Epithelial cell of prostate (primary cell): ENCODE measurements at places on chromosomes 6 and 20.

GRCh38 chr6:71326611-71327010 lies 38.0 kb downstream of the OGFRL1 start:
- DNase-seq: no peak

GRCh38 chr6:165985806-165986299 lies 181.8 kb downstream of the TBXT start:
- DNase-seq: no peak

DNA sequence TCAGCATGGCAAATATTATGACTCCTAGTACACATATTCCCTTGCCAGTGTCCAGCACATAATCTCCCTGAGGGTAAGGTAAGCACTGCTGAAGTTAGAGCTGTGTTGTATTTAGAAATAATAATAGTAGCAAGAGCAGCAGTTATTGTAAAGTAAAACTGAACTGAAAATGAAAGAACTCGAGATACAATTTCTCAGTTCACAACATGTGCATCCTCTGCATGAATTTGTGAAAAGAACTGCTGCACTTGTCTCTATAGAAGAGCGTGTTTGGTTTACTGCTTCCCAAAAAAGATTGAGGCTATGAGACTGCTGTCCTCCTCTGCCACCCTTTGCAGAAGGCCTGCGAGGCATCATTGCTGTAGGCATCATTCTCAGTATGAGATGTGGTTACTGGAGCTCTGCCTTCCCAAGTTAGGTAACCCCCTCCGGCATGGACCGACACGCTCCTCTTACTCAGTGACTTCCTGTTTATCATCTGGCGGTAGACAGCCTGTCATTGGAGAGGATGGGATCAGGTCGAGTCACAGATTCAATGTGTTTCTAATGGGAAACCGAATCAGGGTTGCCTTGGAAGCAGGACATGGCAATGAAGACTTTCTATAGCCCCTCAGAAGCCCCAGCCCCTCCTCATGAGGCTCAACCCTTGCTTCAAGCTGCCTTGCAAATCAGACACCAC lies 48.1 kb downstream of the SLC24A3 start:
- DNase-seq: no peak

DNA sequence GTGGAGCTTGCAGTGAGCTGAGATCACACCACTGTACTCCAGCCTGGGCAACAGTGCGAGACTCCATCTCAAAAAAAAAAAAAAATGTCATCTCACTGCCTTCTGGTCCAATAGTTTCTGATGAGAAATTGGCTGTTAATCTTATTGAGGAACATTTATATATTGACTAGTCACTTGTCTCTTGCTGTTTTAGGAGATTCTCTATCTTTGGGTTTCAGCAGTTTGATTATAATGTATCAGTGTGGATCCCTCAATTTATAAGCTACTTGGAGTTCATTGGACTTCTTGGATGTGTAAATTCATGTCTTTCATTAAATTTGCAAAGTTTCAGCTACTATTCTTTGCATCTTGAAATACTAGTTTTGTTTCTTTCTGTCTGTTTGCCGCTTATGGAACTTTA lies 11.2 kb downstream of the ZGPAT start:
- DNase-seq: no peak

- no peak for DNase-seq
Observed at GRCh38 chr6:21596145-21596948, 2.8 kb downstream of the SOX4 start.

GRCh38 chr6:168380956-168381605 lies 59.9 kb upstream of the SMOC2 start:
- no peak for DNase-seq

DNA sequence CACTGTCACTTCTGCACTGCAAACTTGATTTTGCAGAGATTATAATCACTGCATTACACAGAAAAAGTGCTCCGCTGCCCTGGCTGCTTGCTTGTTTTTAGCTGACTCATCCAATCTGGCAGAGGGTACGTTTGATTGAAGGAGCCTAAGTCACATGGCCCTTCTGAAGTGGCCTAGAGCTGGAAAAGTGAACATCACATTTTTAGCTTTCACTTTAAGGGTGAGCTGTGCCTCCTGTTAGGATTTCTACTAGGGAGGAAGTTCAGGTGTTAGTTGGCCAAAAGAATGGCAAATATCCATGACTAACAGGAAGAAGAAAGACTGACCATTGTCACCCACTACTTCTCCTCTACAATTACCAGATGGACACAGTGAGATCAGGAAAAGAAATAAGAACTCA lies 889.1 kb upstream of the MAP3K7 start:
- peak; percentile 8 for DNase-seq

- no peak for DNase-seq
Observed at GRCh38 chr6:4128072-4128471, 7.3 kb downstream of the ECI2 start.

DNA sequence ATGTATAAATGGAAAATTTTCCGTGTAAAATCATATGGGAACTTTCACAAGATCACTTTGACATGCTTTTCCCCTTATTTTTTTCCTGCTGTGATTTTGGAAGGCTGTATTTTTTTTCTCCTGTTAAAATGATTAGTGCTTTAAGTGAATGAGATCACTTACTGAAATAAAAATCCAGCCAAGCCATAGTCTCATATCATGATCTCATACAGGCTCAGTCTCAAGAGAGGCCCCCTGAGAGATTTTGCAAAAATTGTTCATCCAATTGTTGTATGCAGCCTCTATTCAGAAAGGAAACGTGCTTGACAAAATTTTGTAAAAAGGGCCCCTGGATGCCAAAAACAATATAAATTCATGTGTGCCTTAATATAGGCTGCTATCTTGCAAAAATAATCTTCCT lies 528.2 kb downstream of the HDGFL1 start:
- no peak for DNase-seq

GRCh38 chr6:121886223-121886830 lies 450.9 kb downstream of the GJA1 start:
- no peak for DNase-seq

- no peak for DNase-seq
Observed at GRCh38 chr6:14509120-14509519, 391.5 kb downstream of the CD83 start.

- DNase-seq: no peak
Observed at GRCh38 chr6:164078532-164079274, 664.2 kb downstream of the QKI start.

DNA sequence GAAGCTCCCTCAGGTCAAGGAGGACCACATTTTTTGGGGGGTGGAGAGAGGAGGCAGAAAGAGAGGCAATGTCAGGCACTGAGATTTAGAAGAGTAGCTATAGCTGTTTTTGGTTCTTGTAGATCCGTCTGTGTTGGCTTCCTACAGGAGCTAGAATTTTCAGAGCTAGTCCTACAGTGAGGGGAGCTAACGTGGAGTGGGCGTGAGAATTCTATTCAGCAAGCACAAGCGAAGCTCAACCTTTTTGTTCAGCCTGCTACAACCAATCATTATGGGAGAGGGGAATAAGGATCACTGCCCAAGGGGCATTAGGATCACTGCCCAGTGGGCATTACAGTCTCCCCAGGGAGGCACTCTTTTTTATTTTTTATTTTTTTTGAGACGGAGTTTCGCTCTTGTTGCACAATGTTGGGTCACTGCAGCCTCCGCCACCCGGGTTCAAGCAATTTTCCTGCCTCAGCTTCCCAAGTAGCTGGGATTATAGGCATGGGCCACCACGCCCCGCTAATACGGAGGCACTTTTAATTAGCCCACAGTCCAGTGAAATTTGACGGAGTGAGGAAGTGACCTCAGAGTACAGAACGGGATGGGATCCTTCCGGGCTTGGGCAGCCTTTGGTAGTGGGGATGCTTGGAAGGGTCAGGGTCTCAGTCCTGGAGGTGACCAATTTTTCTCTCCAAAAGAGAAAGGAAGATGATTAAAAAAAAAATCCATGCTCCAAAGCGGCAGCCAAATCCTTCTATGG lies 1.1 kb upstream of the PANK2 start:
- DNase-seq: no peak

DNA sequence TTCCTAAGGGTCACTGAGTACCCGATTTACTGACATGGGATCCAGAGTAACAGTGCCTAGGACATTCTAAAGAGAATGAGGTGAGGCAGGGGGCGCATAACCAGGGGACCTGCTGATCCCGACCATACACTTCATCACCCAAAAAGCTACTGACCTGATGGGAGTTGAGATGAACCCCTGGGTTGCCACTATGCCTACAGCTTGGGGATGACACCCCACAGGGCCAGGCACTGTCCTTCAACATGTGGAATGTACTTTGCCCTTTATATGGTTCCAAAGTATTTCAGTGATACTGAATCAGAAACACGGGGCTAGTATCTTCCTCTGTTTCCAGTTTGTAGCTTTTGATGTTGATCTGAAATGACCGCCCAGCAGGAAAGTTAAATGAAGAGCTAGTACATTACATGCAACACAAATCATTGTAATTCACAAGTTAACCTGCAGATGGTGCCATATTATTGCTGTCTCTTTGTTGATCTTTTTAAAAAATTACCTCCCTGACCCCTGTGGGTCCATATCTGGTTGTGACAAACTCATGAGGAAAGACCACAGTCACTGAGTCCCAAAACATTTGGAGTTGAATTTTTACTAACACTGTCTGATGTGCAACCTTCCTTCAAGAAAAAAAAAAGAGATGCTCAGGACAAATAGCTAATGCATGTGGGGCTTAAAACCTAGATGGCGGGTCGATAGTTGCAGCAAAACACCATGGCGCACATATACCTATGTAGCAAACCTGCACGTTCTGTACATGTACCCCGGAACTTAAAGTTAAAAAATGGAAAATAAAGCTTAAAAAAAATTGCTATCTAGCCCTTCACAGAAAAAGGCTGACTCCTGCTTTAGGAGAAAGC lies 42.7 kb upstream of the GCNT2 start:
- DNase-seq: no peak

- no peak for DNase-seq
Observed at GRCh38 chr20:17463711-17464110, 67.5 kb downstream of the BFSP1 start.

GRCh38 chr20:63736893-63737694 lies 630 bp downstream of the LIME1 start:
- DNase-seq: no peak

DNA sequence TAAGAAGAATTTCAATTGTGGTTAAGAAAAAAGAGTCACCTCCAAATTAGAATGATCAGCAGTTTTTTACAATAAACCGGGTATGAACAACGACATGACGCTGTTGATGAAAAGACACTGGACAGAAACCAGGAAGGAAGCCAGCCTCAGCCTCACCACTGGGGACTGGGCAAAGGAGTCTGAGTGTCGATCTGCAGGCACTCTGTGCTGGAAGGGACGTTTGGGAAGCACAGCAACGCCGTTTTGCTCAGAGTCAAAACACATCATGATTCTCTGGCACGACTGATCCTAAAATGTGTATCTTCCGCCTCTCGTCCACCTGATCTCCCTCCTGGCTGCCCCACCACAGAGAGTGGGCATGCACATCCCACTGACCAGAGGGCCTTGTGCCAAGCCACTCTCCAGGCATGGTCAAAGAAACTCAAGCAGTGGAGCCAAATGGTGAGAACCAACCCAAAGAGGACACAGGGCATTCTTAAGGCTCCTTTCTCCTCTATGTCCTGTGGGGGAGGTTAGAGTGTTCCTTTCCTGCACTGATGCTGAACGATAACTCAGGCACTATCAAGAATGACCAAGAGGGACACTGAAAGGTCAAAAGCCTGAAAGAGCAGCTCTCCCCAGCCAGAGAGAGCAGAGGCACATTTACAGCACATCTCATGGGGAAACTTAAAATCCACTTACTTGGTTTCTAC lies 68.8 kb downstream of the AGPAT4 start:
- DNase-seq: no peak

- no peak for DNase-seq
Observed at GRCh38 chr6:128167552-128167951, 266.7 kb upstream of the THEMIS start.

GRCh38 chr20:8774412-8774811 lies 294.5 kb upstream of the PLCB4 start:
- DNase-seq: no peak

GRCh38 chr6:138897031-138897430 lies 91.0 kb downstream of the REPS1 start:
- DNase-seq: no peak

DNA sequence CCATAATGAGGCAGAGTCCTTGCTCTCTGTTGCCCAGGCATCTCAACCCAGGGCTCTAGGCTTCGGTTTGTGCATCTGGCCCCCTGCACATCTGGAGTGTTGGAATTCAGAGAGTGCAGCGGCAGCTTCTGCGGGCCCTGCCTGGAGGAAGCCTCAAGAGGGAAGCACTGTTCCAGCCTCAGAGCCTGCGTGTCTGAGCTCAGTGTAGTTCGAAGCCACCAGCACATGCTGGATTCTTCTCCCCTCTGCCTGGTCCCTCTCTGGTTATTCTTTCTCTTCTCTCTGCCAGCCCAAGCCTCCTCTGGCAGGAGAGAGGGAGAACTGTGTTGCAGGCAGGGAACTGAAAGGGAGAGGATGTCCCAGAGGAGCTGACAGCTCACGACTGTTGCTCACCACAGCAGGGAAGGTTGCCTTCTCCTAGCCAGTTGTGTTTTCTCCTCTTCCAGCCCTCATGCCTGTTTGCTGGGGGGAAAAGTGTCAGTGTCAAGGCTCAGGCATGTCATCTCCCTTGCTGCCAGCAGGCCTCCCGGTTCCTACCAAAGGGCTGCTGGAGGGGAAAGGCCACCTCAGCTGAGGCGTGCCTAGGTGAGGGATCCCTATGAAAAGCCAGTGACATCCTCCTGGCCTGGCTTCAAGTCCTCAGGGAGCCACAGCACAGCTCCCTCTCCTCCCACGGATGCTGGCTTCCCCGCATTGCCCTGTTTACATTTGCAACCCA lies 126.0 kb upstream of the LRFN2 start:
- DNase-seq: no peak

DNA sequence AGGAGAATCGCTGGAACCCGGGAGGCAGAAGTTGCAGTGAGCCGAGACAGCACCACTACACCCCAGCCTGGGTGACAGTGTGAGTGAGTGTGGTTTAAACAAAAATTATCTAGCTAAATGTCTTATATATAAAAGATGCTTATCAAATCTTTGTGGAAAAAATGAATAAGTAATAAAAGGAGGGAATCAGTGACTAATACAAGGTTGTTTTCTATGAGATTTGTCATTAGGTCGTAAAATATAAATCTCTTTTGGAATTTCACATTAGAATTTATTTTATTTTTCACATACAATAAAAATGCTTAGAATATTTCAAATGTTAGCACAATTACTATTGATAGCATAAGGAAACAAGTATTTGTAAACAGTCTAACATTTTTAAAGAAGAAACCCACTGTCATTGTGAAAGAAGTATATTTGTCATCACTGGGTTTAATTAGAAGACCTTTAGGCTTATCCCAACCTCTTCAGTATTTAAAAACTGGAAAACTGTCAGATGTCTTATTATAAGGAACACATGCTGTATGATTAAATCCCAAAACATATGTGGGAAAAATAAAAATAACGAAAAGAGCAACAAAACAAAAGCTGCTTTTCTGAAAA lies 47.1 kb downstream of the ASCC3 start:
- no peak for DNase-seq
